ENCODE measurements at places on chromosomes 7 and 10.

GRCh38 chr7:128357217-128357613, 4.3 kb downstream of the PRRT4 start:
- DNase-seq, result no peak

- DNase-seq, result no peak
Observed at GRCh38 chr10:119715628-119716505, 10.0 kb upstream of the INPP5F start.

DNA sequence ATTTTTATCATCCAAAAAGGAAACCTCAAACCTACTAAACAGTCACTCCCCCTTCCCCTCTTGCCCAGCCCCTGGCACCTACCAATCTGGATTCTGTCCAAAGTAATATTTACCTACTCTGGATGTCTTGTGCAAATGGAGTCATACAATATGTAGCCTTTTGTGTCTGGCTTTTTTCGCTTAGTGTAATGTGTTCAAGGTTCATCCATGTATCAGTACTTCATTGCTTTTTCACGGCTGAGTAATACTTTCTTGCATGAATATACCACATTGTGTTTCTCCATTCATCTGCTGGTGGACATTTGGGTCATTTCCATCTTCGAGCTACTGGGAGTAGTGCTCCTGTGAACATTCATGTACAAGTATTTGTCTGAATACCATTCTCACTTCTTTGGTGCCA, 113.6 kb downstream of the EEPD1 start:
- no peak for DNase-seq

- DNase-seq, result no peak
Observed at GRCh38 chr7:74284781-74285259, 4.4 kb upstream of the CLIP2 start.

- no peak for DNase-seq
Observed at GRCh38 chr7:14305233-14305866, 315.9 kb upstream of the ETV1 start.
